ENCODE measurements at places on chromosomes 3 and 15. TPM values are rescaled to one million over a fixed set of nuclear protein-coding genes. Genes with fewer than 3 reads are reported as not detected.

HTR3E gene
- not detected for total RNA-seq

CBLB gene
- total RNA-seq: 26.9 TPM

KNG1 gene
- not detected for total RNA-seq

MAGEF1 gene
- 37.8 TPM for total RNA-seq

SLC28A2 gene
- total RNA-seq: not detected

CCR8 gene
- total RNA-seq: not detected

TM6SF1 gene
- total RNA-seq: 22.3 TPM

TAGLN3 gene
- not detected for total RNA-seq

MYZAP gene
- total RNA-seq: 1.9 TPM

GOLGA6B gene
- not detected for total RNA-seq

TEX55 gene
- total RNA-seq: not detected

INKA1 gene
- 7.9 TPM for total RNA-seq

SNX22 gene
- total RNA-seq: 0.27 TPM

ZFAND6 gene
- 49.3 TPM for total RNA-seq

MESP2 gene
- total RNA-seq: 0.36 TPM

PRR20G gene
- total RNA-seq: not detected

HES1 gene
- total RNA-seq: 36.7 TPM

SLC6A6 gene
- 63.9 TPM for total RNA-seq

ROBO2 gene
- 2.8 TPM for total RNA-seq

OXTR gene
- 48.8 TPM for total RNA-seq

CPLX3 gene
- total RNA-seq: not detected

RTP4 gene
- total RNA-seq: not detected

RHOV gene
- total RNA-seq: 0.12 TPM

ISLR gene
- total RNA-seq: 49.6 TPM

CAND2 gene
- 11.3 TPM for total RNA-seq

EXD1 gene
- not detected for total RNA-seq

RETNLB gene
- total RNA-seq: not detected

TIMP4 gene
- total RNA-seq: 31.3 TPM

SERINC4 gene
- total RNA-seq: not detected

CPB1 gene
- not detected for total RNA-seq

ACSBG1 gene
- not detected for total RNA-seq

LDHAL6B gene
- not detected for total RNA-seq

DUOXA1 gene
- total RNA-seq: 0.82 TPM

FOXB1 gene
- total RNA-seq: not detected

MKRN3 gene
- not detected for total RNA-seq

HEG1 gene
- total RNA-seq: 107 TPM

ZPLD1 gene
- not detected for total RNA-seq

PDZRN3 gene
- 20.0 TPM for total RNA-seq

ILDR1 gene
- total RNA-seq: not detected

TP63 gene
- total RNA-seq: 0.46 TPM

GOLGA8N gene
- total RNA-seq: 17.8 TPM

EPHB3 gene
- 7.2 TPM for total RNA-seq

C2CD4B gene
- total RNA-seq: not detected

NPAP1 gene
- not detected for total RNA-seq

COL7A1 gene
- 36.6 TPM for total RNA-seq

TMEM158 gene
- total RNA-seq: 6.9 TPM

PLA2G4E gene
- not detected for total RNA-seq

IL5RA gene
- total RNA-seq: not detected

SEMA6D gene
- 4.9 TPM for total RNA-seq

CASR gene
- not detected for total RNA-seq

C3orf22 gene
- not detected for total RNA-seq

CCDC12 gene
- total RNA-seq: 23.3 TPM

IL17RC gene
- 21.3 TPM for total RNA-seq

DNAH12 gene
- 0.29 TPM for total RNA-seq

UNC13C gene
- 1.1 TPM for total RNA-seq
